ENCODE measurements at places on chromosomes 7 and 10.

GRCh38 chr10:61187601-61188000, 243.6 kb upstream of the RHOBTB1 start:
- no peak for DNase-seq

GRCh38 chr10:128016423-128017060, 109.6 kb downstream of the PTPRE start:
- DNase-seq: no peak

DNA sequence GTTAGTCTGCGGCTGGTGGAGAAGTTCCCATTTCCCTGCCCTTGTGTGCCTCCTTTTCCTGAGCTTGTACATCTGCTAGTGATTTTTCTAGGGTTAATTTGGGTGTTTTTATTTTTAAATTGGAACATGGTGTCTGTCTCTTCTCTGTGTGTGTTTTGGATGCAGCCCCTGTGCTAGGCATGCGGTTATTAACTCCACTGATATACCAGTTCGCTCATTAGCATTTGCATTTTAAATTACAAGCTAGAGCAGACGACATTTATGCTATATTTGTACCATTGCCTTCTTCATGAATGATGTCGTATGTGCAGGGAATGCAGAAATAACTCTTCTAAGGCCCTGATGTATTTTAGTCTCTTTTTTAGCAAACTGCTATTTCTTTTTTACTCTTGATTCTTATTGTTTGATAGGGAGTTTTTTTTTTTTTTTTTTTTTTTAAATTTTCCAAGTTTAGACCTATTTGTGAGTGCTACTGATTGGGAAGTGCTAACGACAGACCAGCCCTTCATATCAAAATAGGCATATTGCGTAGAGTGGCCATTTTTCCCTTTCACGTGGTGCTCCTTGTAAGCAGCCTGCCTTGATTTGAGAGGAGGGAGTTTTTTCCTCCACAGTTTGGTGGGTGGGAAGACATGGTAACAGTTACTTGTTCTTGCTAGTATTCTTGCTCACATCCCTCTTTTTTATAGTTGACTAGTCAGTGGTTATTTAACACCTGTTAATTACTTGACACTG, 89.6 kb downstream of the LRRC4 start:
- no peak for DNase-seq

DNA sequence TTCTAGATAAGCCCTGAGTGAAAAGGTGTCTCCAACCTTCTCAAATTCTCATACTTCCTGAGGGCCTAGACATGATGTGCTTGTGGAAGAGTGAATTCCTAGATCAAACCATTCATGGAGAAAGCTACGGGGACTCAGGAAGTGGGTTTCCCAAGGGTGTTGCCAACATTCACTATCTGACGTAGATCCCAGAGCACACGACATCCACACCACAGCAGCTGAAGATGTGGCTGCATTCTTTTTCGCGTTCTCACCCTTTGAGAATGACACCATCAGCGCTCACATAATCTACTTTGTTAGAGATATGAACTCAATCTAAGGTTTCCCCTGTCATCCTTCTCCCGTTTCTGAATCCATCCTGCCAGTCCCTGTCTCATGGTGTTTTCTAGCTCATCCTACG, 290.8 kb downstream of the DNAJB6 start:
- no peak for DNase-seq

DNA sequence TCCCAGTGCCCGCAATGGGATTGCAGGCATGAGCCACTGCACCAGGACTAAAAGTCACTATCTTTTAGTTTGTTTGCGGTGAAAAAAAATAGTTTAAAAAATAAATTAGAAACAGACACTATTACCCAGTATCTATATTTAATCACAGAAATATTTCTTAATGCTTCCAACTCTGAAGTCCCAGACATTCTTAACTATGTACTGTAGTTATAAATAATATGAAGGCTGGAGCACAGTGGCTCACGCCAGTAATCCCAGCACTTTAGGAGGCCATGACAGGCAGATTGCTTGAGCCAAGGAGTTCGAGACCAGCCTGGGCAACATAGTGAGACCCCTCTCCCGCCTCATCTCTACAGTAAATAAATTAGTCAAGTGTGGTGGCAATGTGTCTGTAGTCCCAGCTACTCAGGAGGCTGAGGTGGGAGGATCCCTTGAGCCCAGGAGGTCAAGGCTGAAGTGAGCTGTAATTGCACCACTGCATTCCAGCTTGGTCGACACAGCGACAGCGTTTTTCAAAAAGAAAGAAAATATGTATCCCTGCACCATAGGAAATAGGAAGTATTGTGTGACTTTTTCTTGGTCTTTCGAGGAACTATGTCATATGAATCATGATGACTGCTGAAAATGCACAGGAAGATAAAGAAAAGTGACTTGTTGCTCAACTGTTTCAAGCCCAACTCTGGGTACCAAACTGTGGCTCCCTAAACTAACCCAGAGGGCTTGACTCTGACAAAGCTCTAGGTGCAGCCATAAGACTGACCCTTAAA, 74.9 kb upstream of the STEAP1B start:
- DNase-seq: no peak

DNA sequence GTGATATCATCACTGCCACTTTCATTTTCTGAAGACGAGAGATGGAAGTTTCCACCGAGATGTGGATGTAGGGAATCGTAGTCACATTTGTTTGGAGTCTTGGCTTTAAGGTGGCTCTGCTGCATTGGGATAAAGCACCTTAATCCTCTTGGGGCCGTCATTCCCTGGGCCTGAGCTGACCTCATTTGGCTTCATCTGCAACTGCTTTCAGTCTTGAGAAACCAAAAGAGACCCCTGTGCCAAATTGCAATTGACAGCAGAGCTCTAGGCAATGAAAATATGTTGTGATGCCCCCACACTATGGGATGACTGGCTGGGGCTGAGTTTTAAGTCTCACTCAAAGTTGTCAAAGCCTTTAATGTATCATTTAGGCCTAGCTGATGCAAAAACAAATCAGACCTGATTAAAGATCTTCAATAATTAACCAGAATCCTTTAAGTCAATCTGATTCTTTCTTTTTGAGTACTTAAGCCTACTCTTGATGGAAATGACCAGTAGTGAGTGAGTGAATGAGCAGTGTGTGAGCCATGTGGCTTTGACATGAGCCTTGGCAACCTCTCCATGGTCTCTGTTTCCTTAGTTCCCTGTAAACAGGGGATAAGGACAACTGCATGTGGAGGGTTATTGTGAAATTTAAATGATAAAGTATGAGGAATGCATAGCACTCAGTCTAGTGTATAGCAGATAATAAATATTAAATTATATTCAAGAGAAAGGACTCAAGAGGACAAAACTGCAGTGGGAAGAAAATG, 155.0 kb downstream of the BMPER start:
- DNase-seq: peak; percentile 93

GRCh38 chr7:51349820-51350545, 33.4 kb upstream of the COBL start:
- DNase-seq: peak; percentile 6

- no peak for DNase-seq
Measured at GRCh38 chr10:71331736-71332135, 12.7 kb downstream of the SLC29A3 start.

DNA sequence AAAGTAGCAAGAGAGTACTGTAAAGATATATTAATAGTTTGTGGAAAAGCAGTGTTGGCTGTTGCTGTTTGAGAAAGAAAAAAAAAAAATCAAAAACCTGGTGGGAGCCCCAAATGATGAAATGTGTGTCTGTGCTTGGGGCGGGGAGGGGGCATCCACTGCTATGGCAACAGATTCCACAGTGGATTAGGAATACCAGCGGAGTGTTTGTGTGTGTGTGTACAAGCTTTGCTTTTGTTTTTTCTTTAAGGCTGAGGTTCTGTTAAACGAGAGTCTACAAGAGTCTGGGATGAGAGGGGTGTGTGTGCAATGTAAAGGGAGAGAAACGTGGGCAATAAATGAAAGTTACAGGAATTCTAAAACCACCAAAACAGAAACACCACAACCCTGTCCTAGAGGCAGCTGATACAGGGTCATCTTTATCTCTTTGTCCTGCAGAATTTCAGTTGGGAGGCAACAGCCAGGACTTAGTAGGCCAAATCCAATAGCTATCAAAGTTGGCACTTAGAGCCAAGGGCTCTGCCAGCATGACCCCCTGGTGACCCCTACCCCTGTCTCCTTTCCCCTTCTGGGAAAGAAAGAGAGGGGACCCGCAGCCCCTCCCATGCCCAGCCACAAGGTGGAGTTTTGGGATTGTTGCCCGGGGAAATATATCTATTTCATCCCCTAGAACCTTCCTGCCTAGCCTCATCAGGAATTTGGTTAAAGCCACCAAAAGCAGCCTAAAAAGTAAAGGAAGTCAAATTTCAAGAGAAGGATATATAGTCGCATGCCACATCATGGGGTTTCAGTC, 85.4 kb downstream of the OSBPL3 start:
- no peak for DNase-seq

DNA sequence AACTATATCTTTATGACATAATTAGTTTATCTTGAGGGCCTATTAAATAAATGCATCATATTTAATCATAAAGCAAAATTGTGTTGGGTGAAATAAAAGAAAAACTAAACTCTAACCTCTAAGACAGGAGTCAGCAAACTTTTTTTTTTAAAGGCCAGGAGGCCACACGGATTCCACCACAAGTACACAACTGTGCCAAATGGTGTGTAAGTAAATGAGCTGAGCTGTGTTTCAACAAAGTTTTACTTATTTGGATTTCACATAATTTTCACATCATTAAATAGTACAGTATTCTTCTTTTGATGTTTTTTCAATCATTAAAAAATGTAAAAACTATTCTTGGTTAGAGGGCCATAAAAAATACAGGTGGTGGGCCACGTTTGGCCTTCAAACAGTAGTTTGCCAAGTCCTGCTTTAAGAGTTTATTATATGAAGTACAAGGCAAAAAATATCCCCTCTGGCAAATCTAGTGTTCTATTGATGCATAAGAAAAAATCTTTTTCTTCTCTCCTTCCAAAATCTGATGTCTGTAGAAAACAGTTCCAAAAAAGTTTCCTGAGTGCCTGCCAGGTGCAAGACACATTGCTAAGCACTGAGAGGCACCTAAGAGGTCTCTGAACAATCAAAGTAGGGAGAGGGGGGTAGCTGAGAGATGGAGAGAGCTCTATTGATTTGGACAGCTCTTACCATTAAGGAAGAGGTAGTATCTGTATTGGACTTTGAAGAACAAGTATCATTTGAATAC, 26.5 kb upstream of the SPOCK2 start:
- no peak for DNase-seq

- no peak for DNase-seq
Measured at GRCh38 chr10:71297343-71297742, 21.7 kb upstream of the SLC29A3 start.
